ENCODE measurements at places on chromosomes 13 and 19.

- DNase-seq, result no peak
These were observed 597.8 kb upstream of the SLC10A2 start for GRCh38 chr13:103663996-103664395.

DNA sequence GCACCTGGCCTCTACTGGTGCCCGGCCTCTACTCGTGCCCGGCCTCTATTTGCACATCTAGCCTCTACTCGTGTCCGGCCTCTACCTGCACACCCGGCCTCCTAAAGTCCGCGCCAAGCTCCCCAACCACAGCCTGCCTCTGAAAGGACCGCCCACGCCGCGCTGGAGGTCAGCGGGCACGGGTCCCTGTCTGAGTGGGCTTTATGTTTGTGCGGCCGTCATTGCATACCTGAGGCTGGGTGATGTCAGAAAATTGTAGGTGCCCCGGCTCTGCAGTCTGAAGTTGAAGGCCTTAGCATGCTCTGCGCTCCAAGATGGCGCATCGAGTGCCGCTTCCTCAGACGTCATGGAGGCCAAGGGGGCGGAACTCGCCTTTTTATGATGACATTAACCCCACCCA, 1.1 kb downstream of the ZNF135 start:
- DNase-seq, result no peak

- DNase-seq, result no peak
These were observed 67.8 kb upstream of the CSNK1A1L start for GRCh38 chr13:37173214-37173613.

DNA sequence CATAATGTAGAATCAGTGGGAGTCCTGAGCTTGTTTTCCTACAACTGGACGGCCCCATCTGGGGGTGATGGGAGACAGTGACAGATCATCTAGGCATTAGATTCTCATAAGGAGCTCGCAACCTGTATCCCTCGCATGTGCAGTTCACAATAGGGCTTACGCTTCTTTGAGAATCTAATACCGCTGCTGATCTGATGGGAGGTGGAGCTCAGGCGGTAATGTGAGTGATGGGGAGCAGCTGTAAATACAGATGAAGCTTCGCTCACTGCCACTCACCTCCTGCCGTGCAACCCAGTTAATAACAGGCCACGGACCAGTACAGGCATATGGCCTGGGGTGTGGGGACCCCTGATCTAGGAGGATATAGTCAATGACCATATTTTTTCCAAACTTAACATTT, 38.8 kb downstream of the RCBTB1 start:
- DNase-seq, result no peak

DNA sequence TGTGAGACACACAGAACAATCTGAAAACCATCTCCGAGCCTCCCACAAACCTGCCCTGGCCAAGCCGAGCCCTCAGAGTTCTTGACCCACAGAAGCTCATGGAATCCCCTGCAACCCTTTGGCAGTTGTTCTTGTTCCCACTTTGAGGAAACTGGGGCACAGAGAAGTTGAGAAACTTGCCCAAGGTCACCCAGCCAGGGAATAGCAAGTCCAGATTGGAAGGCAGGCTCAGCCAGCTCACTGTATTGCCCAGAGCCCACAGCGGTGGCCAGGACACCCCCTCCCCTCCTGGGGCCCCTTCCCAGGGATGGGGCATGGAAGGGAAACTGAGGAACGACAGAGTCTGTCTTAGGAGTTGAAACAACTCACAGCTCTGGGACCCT, 1.8 kb downstream of the ZSWIM4 start:
- DNase-seq, result no peak
